ENCODE measurements at places on chromosomes 16 and 17.

DNA sequence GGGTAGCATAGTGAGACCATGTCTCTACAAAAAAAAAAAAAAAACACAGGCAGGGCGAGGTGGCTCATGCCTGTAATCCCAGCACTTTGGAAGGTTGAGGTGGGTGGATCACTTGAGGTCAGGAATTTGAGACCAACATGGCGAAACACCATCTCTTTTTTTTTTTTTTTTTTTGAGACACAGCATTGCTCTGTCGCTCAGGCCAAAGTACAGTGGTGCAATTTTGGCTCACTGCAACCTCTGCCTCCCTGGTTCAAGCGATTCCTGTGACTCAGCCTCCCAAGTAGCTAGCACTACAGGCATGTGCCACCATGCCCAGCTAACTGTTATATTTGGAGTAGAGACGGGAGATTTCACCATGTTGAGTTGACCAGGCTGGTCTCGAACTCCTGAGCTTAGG lies 5.1 kb downstream of the RAMP2 start:
- no peak for DNase-seq

GRCh38 chr17:82315703-82316358 lies 1.6 kb downstream of the CD7 start:
- DNase-seq, result no peak

DNA sequence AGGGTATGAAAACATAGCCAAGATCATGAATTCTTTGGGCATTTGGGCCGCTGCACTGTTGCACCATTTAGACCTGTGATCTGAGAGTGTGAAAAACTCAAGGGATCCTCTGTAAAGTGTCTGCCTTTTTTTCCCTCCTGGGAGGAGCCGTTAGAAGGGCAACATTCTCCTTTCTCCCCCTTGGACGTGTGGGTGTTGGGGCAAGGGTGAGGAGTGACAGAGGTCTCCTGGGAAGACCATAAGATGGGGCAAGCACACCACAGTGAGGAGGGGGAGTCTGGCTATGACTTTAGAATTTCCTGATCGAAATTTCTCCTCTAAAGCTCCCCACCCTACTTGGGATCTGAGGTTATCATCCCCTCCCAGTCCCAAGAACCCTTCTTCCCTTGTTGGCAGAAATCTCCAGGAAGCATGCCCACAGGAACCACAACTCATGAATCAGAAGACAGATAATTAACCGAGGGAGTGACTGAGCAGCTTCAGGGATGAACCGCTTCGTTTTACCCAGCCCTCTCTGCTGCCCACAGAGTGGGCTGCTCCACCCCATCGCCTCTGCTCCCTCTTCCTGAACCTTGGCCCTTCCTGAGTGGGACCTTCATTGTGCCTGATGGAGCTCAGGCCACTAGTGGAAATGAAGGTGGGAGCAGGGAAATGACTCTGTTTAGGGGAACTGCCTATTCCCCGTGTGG lies 4.2 kb downstream of the ITGB3 start:
- DNase-seq, result peak; percentile 84

DNA sequence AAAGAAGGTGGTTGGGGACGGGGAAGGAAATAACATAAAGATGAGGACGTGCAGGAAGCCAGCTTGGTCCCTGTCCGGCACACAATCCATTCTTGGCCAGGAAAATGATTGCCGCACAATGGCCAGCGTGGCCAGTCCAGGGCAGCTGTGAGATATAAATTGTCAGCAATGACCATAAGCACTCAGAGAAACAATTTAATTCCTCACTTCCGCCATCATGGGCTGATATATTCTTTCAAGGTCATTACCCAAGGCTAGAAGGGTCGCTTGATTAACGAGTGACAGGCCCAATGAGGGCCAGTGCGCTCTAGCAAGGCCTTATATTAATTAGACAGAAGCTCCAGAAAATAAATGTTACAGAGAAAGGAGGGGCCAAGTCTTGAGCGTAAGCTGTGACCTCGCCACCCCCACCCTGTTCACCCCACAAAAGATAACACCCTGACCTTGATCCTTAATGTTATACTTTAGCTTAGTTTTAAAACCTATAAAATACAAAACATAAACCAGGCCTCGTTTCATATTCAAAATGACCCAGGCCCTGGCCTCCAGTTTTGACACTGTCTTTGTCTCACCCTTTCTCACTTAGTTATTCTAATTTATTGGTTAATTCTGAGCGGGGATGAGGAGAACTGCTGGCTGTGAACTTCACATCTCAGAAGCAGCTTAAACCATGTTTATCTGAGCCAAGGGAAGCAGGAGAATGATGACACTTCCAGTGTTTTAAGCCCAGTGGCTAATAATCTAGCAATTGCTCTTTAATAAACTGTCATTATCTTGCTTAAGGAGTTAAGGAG lies 478.3 kb upstream of the ZFHX3 start:
- DNase-seq, result no peak

DNA sequence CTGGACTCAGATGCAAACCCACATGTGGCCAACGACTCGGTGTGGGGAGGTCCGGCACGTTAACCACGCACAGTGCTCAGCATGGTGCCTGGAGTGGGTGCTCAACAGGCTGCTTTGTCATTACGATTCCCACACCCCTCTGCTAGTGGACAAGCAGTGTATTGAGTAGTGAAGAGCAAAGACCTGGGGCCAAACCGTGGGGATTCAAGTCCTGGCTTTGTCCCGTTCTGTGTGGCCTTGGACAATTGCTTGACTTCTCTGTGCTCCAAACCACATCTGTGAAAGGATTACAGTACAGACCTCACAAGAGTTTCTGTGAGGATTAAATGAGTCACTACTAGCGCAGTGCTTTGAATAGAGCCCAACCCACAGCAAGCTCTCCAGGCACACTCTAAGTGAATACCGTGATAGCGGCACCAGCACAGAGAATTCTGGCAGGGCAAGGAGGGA lies 33.8 kb downstream of the TRPV2 start:
- DNase-seq, result peak; percentile 85

- no peak for DNase-seq
Observed at GRCh38 chr16:11088831-11089230, 144.5 kb downstream of the CLEC16A start.

DNA sequence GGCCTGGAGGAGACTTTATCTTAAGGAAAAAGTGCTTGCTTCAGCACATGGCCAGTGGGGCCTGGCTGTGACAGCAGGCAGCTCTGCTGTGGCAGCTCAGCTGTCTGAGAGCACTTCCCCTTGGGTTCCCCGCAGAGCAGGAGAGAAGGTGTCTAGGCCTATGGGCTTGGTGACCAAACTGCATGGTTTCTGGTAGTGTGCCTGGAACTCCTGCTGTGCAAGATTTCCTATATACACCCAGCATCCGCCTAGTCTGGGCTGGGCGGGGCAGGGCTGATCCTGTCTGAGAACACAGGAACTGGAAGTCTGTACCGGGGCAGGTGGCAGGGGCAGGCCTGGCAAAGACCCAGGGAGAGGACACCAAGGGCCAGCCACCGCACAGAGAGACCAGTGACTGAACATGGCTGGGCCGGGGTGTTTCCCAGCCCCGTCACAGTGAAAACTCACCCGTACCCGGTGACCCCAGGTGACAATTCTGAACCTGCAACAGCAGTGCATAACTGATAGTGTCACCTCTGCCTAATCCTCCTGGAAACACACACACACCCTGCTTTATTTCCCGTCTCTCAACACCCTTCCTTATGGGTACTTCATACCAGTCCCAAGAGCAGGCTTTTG lies 39.3 kb downstream of the CHD9 start:
- DNase-seq, result peak; percentile 29

GRCh38 chr17:11637796-11638195 lies 39.5 kb downstream of the DNAH9 start:
- DNase-seq, result no peak

DNA sequence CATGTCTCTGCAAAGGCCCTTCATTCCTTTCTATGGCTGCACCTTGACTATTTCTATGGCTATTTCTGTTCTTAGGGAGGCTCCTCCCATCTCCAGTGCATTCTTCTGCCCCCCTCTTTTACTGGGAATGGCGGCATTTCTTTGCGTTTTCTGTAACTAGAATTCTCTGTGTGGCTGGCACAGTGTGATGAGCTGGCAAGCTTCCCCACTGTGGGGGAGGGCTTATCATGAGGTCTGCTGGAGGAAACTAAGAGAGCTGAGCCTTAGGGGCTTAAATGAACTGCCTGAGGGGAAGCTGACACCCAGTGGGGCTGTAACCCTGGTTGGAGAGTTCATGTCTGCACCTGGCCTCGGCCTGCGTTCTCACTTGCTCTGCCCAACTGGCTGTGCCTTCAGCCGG lies 1.5 kb upstream of the CARD14 start:
- peak; percentile 11 for DNase-seq

GRCh38 chr17:70774339-70775117 lies 605.2 kb downstream of the KCNJ2 start:
- DNase-seq, result no peak

GRCh38 chr17:78939615-78940014 lies 14.4 kb upstream of the TIMP2 start:
- DNase-seq, result peak; percentile 72

GRCh38 chr17:5135726-5136579 lies 20.1 kb downstream of the USP6 start:
- no peak for DNase-seq

- no peak for DNase-seq
Observed at GRCh38 chr17:6489016-6489550, 44.8 kb downstream of the PIMREG start.

DNA sequence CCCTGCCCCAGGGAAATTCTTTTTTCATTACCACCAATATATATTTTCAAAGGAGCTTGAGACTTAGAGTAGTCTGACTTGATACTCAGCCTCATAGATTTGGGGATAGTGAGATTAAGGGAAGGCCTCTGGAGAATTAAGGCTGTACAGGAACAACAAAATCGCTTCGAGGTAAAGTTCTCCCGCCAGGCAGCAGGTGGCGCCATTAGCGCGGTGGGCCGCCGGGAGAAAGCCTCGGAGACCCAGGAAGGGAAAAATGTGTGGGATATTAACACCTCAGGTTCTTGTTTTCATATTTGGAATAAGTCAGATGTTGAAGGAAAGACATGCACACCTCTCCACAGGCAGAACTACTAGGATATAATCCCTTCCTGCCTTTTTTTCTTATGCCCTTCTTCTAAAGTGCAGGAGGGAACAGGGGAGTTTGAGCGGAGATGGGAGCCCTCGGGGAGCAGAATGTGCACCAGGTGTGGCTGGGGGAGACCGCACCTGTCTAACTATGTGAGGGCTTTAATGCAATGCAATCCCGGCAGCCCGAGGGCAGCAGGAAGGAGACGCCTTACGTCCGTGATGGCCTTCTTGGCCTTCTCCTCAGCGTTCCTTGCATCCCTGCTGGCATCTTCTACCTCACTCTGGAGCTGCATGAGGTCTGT lies 25.9 kb downstream of the MYH3 start:
- DNase-seq, result peak; percentile 18

- DNase-seq, result no peak
Observed at GRCh38 chr17:54235571-54235970, 412.8 kb downstream of the KIF2B start.

- DNase-seq, result no peak
Observed at GRCh38 chr17:73455050-73455687, 143.4 kb upstream of the CDC42EP4 start.
